ENCODE measurements at places on chromosomes 13 and 19.

DNA sequence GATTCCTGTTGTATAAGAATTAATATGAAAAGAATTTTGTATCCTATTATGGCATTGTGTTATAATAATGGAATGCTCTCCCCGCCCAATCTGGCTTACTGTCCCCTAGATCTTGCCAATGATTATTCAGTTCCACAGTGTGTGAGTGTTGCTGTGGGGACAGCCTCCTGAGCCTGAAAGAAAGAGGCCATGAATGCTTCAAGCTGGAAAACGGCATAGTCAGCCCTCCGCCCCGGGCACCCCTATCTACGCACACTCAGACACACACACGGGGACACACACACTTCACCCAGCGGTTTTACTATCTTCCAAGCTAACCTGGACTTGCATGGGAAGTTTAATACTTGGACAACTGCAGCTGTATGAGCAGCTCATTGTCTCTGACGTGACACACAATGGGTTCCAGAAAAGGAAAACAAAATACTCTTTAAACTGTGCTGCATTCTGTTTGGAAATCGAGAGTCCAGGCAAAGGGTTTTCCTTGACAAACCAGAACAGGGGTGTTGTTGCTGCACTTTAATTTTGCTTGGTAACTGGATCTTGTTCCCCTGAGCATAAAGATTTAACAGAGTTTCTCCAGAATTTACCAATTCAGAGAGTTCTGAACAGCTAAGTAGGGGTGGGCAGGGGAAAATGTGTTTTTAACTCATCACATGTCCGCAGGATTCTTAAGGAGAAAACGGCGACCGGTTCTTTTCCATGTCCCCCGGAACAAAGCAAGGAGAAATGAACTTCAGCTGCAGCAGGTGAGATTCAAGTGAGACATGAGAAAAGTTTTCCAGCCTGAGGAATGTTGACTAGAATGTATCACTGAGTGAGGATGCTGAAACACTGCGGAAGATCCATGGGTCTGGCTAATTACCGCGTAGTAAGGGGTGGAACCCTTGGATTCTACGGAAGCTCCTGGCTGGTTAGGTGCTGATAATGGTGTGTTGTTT lies 472.9 kb downstream of the FOXO1 start:
- peaks cover 34% of the 10 kb centered on the region for H3K4me1 ChIP-seq
- H3K27ac ChIP-seq, result no peak overlapping the region
- H3K36me3 ChIP-seq, result no peaks in the 10 kb centered on the region
- no peak overlapping the region for H3K4me3 ChIP-seq

DNA sequence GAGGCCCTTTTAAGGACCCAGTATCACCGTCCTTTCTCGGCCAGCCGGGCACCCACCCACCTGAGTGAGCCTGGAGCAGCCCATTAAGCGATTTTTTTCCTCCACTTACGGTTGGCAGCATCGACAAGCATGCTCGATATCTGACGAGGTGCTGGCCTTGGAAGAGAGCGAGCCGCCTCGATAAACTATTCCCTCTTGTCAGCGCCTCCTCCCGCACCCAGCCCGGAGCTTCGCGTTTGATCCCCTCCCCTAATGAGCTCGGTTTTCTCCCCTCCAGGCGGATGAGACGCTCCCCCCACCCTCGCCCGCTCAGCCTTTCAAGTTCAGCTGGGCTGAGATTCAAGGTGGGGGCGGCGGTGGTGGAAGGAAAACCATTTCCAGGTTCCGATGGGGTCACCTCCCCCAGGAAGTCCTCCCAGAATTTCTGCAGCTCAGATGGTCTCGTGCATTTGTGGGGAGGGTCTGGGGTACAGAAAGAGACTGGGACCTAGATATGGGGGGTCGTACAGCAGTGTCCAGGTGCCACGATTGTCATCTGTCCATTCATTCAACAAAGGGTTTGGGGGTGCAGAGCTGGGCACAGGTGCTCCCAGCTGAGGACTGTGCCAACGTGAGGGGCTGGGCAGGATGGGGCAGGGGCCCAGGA lies 18.9 kb upstream of the ONECUT3 start:
- DNase-seq, result no peak
- no peaks in the 10 kb centered on the region for H3K4me1 ChIP-seq
- peaks cover 22% of the 10 kb centered on the region for H3K27me3 ChIP-seq
- H3K27ac ChIP-seq, result no peak overlapping the region
- no peak overlapping the region for H3K4me3 ChIP-seq

DNA sequence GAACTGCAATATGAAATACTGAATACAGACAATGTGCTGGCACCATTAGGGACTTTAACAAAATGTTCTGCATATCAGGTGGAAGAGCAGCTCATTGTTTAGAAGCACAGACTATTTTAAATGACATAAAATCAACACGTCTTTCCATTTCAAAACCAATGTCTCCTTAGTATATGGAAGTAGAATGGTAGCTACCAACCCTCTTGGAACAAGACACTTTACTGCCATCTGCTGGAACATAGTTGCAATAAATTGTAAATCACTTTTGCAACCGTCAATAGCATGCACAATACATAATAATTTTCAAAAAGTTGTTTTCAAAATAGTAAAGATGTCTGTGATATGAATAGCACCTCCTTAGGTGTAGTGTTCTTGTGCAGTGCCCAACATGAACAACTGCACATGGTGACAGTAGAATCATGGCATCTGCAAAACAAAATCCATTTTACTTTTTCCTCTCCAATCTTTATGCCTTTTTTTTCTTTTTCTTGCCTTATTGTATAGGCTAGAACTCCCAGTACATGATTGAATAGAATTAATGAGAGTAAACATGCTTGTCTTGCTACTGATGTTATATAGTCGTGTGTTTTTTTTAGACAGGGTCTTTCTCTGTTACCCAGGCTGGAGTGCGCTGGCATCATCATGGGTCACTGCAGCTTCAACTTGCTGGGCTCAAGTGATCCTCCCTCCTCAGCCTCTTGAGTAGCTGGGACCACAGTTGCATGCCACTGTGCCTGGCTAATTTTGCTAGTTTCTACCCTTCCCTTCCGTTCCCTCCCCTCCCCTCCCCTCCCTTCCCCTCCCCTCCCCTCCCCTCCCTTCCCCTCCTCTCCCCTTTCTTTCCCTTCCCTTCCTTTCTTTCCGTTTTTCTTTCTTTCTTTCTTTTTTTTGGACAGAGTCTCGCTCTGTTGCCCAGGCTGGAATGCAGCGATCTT lies 7.8 kb upstream of the LYPD5 start:
- peaks cover 11% of the 10 kb centered on the region for H3K27me3 ChIP-seq
- DNase-seq, result no peak
- peaks cover 3% of the 10 kb centered on the region for H3K4me1 ChIP-seq
- H3K4me3 ChIP-seq, result no peak overlapping the region

DNA sequence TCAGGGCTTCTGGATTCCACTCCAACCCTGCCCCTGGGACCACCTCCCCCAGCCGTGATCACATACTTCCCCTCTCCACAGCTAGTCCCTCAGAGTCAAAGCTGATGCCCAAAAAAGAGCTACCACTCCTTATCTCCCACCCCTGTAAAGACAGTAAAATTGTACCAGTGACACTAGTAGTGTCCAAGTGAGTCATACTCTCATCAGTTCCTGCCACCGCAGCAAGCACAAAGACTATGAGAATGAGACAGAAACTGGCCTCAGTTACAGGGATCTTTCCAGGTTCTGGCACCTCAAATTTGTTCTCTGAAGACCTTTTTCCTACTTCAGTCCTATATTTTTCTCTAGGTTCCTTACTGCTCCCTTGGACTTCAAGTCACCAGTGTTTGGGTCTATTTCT lies 144.2 kb downstream of the SPRY2 start:
- no peaks in the 10 kb centered on the region for H3K36me3 ChIP-seq
- H3K27ac ChIP-seq, result no peak overlapping the region
- no peaks in the 10 kb centered on the region for H3K27me3 ChIP-seq
- no peak for DNase-seq
- H3K4me1 ChIP-seq, result no peaks in the 10 kb centered on the region

Measured in T-helper 2 cell treated with Interferon-gamma antibody and Interleukin-4, amounts not matched to agents 5 μg/mL and 100 μg/mL, for 36 hours (primary cell).